ENCODE measurements at places on chromosomes 5 and 9. TPM values are rescaled to one million over a fixed set of nuclear protein-coding genes. Genes with fewer than 3 reads are reported as not detected.

GRCh38 chr9:117341151-117341550 is 73.7 kb downstream of the ASTN2 start:
- DNase-seq: no peak

- DNase-seq: no peak
These were observed 257.2 kb downstream of the KIAA0825 start for GRCh38 chr5:94361161-94361560.

- DNase-seq: no peak
These were observed 60.7 kb downstream of the TAF11L14 start for GRCh38 chr5:17694914-17695313.

RNF130 gene
- total RNA-seq: 5.4 TPM
